IMR-90 (cell line): ENCODE measurements at places on chromosomes 16 and 17.

DNA sequence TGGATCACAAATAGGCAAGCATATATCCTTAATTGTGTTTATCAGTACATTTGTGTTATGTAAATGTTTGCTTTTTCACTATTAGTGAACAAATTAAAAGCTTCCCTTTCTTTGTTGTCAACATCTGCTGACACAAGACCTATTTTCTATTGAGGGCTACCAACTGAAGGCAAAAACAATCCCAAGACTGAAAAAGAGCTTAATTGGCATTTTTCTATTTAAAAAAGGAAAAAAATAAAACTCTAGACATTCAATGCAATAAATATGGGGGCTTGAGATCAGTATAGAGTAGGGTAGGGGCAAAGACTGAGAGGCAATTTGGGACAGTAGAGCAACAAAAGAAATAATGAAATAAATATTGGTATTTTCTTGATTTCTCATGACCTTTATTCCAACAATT is 24.2 kb downstream of the OMG start:
- no peak for DNase-seq

- DNase-seq: no peak
Observed at GRCh38 chr17:62678214-62678919, 50.9 kb downstream of the MRC2 start.

DNA sequence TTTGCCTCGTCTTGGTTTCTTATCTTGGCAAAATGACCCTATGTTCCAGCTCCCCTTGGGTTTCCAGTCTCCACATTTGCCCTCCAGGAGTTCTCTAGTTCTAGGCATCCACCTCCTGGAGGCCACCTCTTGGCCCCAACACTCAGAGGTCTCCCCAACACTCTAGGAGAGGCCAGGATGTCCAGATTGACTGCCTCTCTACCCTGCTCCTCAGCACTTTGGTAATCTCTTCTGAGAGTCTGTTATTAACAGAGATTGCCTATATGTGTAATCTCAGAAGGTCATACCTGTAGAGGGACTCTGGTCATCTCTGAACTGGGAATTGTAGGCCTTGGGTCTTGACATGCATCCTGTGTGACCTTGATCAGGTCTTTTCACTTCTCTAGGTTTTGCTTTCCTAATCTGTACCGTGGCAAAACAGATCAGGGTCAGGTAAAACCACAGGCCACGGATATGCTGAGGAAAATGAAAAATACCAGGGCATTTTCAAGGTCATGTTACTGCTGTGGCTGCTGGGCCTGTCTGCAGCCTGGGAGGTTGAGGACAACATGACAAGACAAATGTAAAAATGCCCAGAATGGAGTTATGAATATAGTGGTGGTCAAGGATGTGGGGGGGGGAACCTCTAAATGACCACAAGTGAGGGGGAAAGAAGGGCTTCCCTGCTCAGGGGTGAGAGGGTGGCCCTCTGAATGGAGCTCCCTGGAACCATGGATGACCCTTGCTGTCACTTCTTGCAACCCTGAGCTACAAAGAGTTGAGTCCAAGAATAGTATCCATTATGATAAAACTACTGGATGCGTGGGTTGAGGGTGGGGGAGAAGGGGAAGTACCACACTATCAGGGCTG is 5.0 kb upstream of the CCL4L2 start:
- no peak for DNase-seq

DNA sequence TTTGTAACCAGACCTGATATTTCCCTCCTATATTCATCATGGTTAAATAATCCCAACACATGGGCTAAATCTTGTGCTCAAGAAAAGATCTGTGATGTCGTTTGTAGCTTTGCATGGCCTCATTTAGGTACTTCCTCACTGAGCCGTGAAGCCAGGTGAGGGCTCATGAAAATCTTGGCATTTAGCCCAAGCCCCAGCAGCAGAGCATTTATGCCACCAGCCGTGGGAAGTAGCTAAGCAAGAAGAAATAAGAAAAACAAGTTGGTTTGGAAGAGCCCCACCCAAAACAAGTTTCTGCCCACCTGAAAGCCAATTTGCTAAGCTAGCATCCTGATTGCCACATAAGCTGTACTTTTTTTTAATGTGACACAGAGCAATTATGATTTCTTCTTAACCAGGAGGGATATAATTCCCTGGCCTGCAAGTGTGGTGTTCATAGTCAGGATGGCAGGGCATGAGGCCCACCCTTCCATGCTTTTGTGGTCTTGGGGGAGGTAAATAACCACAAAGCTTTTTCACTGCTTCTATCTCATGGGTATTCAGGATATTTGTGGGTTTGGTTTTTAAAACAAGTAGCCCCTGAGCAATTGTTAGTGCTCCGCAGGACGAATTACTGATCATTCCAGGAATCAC is 10.5 kb downstream of the TMIGD1 start:
- DNase-seq: no peak

DNA sequence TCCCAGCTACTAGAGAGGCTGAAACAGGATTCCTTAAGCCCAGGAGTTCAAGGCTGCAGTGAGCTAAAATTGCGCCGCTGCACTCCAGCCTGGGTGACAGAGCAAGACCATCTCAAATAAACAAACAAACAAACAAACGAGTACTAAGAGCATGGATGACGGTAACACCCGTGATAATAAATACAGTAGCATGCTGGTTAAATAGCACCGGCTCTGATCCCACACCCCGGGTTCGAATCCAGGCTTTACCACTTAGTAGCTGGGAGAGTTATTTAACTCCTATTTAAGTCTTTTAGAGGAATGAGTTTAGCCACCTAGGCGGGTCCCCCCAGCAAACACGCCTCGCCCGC is 301 bp upstream of the METTL22 start:
- DNase-seq: no peak

- no peak for DNase-seq
Observed at GRCh38 chr17:6711081-6711674, 2.0 kb downstream of the SLC13A5 start.

DNA sequence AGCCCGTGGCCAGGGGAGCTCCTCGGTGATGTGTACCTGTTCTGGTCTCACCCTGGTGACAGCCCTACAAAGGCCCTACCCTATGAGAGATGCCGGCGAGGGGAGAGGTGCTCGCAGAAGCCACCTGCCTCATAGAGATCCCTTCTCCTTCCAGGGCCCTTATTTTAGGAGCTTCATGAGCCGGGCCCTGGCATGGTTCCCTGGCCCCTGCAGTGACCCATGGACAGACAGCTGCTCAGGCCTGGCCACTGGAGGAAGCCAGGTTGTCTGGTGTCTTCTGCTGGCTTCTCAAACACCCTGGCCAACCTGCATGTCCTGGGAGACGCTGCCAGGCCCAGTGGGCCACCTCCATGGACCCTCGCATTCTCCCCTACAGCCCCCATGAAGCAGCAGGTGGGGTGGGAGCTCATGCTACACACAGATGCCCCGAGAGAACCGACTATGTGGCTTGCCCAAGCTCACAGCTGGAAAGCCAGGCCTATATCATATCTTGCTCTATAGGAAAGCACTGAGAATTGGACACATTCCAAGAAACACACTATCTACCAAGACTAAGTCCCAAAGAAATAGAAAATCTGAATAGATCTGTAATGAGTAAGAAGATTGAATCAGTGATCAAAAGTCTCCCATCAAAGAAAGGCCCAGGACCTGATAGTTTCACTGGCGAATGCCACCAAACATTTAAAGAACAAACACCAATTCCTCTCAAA is 7.2 kb upstream of the AATK start:
- DNase-seq: no peak

DNA sequence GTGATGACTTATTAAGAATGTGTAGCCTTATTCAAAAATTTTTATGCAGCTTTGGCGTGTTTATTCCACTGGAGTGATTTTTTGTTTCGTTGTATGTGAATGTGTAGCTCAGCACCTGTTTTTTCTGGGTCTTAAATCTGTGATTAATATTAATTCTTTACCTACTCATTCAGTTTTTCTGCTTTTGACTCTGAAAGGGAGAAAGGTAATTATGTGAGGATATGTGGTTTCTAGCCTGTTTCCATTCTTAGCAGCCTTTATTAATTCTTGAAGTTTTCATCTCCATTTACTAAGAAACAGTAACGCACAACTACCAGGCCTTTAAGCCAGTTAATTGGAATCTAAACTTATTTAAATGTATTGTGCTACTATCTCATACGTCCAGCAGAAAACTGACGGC is 7.0 kb downstream of the HEATR3 start:
- DNase-seq: no peak

GRCh38 chr17:30429155-30429554 is 48.1 kb upstream of the GOSR1 start:
- DNase-seq: peak; percentile 55

GRCh38 chr17:41392278-41392677 is 5.1 kb downstream of the KRT31 start:
- DNase-seq: peak; percentile 74

- DNase-seq: no peak
Observed at GRCh38 chr16:71338193-71338592, 20.3 kb upstream of the CALB2 start.
